ENCODE measurements at places on chromosomes 2 and 18.

DNA sequence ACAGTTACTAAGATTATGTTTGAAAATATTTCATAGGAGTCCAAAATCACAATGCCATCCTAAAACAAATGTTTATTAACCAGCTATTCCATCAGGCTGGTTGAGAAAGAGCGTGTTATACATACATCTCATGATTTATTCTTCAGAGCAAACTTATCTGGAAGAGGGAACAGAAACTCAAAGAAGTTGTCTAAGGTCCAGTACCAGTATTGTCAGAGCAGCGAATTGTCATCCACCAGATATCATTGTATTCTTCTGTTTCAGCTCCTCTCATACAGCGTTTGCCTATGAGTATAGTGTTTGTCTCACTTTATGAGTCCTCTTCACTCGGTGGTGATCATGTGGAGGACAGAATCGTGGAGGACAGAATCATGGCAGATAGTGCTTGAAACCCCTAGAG lies 238.2 kb downstream of the OSR1 start:
- no peak for DNase-seq

- DNase-seq = peak; percentile 71
These were observed 8.6 kb downstream of the SH3BP4 start for GRCh38 chr2:234960175-234961088.

DNA sequence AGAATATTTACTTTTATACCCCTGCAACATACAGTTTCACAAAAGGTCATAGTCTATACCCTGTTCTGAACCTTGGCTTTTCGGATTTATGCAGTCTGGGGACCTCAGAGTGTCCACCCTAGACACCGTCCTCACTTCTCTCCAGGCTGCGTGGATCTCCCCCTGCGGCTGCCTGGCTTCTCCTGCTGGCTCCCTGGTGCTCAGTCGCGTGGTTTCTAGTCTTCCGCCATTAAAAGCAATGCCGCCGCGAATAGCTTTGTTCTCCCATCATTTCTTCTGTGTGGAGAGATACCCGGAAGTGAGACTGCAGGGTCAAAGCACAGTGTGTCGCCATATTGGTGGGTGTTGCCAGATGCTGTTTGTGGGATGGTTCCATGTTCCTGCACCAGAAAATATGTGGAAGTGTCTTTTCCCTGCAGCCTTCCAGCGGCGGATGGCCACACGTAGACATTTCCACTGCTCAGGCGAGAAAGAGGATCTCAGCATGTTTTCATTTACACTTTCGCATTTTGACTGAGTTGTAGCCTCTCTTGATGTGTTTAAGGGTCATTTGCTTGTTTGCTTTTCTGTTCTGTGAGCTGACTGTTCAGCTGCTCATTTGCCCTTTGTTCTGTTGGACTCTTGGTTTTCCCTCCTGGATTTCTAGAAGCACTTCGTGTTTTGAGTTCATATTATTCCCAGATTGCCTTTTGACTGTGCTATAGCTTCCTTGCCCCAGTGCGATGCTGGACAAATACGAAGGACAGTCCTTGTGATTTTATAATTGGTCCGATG lies 22.9 kb upstream of the ASB1 start:
- no peak for DNase-seq

DNA sequence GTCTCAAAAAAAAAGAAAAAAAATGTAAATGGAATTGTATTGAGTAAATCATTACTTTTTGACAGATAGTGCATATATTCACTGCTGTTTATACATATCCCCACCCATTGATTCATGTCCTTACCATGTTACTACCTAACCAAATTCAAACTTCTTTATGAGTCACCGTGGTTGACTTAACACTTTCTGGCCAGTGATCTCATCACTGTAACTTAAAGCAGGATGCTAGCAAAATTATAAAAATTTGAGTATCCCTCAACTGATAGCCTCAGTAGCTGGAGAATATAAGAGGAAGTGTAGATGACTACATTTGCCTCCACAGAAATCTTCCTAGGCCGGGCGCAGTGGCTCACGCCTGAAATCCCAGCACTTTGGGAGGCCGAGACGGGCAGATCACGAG lies 13.4 kb downstream of the CNOT9 start:
- DNase-seq = peak; percentile 66

- peak; percentile 56 for DNase-seq
These were observed 2.0 kb upstream of the THUMPD2 start for GRCh38 chr2:39780825-39781600.

Data from RPMI7951 (cell line).